ENCODE measurements at places on chromosomes 5 and 9. TPM values are rescaled to one million over a fixed set of nuclear protein-coding genes. Genes with fewer than 3 reads are reported as not detected.

Gene SLC24A2
- total RNA-seq = not detected

Gene PTPN3
- 13.1 TPM for total RNA-seq

Gene FOXD4L6
- not detected for total RNA-seq

Gene PDZD2
- 0.19 TPM for total RNA-seq

Gene ITGA2
- 16.6 TPM for total RNA-seq

Gene CTXN3
- not detected for total RNA-seq

Gene TLX3
- not detected for total RNA-seq

Gene DRD1
- total RNA-seq = 0.24 TPM

Gene SLC6A7
- not detected for total RNA-seq

Gene SPAAR
- total RNA-seq = not detected

Gene TEK
- 0.06 TPM for total RNA-seq

Gene PCDH12
- total RNA-seq = not detected

Gene FLT4
- total RNA-seq = 2.0 TPM

Gene GMCL2
- not detected for total RNA-seq

Gene CDC20B
- total RNA-seq = 0.08 TPM

Gene ANKRD34B
- total RNA-seq = 0.25 TPM

Gene ADGRD2
- not detected for total RNA-seq

Gene SPINK1
- total RNA-seq = 0.73 TPM

Gene SLC23A1
- 0.91 TPM for total RNA-seq

Gene ARSI
- 34.3 TPM for total RNA-seq

Gene TMEM38B
- 17.4 TPM for total RNA-seq

Gene KIF3A
- total RNA-seq = 8.7 TPM

Gene C9orf50
- total RNA-seq = not detected

Gene GBGT1
- 3.0 TPM for total RNA-seq

Gene ADCY2
- total RNA-seq = not detected

Gene SHOC1
- total RNA-seq = not detected

Gene LCN15
- 0.26 TPM for total RNA-seq

Gene TRPM6
- 1.4 TPM for total RNA-seq

Gene GABRB2
- total RNA-seq = not detected

Gene HRH2
- total RNA-seq = 0.46 TPM

Gene SLCO4C1
- 0.04 TPM for total RNA-seq

Gene VCAN
- total RNA-seq = 10.5 TPM

Gene PCDHGA4
- total RNA-seq = 0.14 TPM

Gene CHSY3
- total RNA-seq = 0.10 TPM

Gene ACTBL2
- total RNA-seq = not detected

Gene CCIN
- not detected for total RNA-seq

Gene FGF1
- 0.29 TPM for total RNA-seq

Gene JADE2
- total RNA-seq = 41.6 TPM

Gene ARSK
- 8.6 TPM for total RNA-seq

Gene PDCD1LG2
- 0.19 TPM for total RNA-seq

Gene CDO1
- total RNA-seq = not detected

Gene CTSV
- 11.7 TPM for total RNA-seq

Gene ENC1
- total RNA-seq = 6.8 TPM

Gene OGN
- total RNA-seq = not detected

Data from A549 treated with ZK216348 at 1 μM for 4 hours (cell line).